ENCODE measurements at places on chromosomes 16 and 17. TPM values are rescaled to one million over a fixed set of nuclear protein-coding genes. Genes with fewer than 3 reads are reported as not detected.

Gene CCL23
- not detected for total RNA-seq

Gene HAP1
- 2.5 TPM for total RNA-seq

Gene RUNDC1
- total RNA-seq, result 18.3 TPM

Gene CPHXL2
- total RNA-seq, result not detected

Gene ZNF830
- total RNA-seq, result 19.2 TPM

Gene CACNG3
- total RNA-seq, result not detected

Gene NOTUM
- total RNA-seq, result 2.1 TPM

Gene CTRL
- total RNA-seq, result 3.3 TPM

Gene CDH5
- not detected for total RNA-seq

Data from H9 (cell line).